ENCODE measurements at places on chromosomes 3 and 15.

GRCh38 chr3:8485141-8485870, 16.3 kb upstream of the LMCD1 start:
- no peak for DNase-seq

DNA sequence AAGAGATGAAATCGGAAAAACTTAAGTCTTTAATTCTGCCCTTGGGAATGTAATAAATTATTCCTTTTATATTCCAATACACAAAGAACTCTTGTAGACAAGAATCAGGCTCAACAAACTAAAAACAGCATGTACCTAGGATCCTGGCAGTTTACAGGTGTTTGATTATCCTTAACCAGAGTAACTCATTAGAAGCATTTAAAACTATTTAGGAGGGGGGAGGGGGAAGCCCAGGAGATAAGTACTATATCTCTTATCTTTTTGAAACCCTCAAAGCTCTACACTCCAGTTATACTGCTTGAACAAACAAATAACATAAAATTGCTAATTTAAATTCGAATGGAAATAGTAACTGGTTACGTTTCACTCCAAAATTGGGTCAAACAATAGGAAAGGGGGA, 1.9 kb downstream of the CNBP start:
- no peak for DNase-seq

DNA sequence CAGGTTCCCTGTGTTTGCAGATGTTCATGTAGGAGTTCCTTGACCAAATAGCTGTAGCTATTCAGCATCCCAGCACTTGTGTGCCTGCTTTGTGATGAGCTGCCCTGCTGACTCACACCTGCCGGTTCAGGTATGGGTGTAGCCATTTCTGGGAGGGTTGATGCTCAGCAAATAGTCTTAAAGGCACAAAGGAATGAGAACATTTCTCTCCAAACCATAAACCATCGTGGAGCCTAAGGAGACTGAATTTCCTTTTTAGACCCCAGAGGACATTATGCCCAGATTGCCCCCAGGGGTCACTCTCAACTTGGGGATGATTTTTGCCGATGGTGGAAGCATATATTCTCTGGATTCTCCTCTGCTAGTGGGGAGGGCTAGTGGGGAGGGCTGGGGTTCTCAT, 80.6 kb downstream of the ADAMTSL3 start:
- DNase-seq = no peak

DNA sequence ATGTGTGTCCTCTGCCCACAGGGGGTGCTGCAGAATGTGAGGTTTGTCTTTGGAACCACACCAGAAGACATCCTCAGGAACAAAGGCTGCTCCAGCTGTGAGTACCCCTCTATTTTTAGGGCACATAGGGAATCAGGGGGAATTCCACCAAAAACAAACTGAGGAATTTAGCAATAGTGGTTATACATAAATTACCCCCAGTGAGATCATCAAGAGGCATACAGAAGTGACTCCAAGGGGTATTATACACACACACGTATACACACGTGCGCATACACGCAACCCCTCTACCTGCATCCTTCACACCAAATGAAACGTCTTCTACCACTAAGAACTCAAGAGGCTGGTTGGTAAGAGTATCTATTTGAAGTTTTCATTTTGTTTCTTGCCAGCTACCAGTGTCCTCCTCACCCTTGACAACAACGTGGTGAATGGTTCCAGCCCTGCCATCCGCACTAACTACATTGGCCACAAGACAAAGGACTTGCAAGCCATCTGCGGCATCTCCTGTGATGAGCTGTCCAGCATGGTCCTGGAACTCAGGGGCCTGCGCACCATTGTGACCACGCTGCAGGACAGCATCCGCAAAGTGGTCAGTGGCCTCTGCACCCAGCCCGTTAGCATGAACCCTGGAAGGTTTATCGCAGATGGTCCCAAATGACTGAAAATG, 2.9 kb downstream of the THBS1 start:
- peak; percentile 23 for DNase-seq

DNA sequence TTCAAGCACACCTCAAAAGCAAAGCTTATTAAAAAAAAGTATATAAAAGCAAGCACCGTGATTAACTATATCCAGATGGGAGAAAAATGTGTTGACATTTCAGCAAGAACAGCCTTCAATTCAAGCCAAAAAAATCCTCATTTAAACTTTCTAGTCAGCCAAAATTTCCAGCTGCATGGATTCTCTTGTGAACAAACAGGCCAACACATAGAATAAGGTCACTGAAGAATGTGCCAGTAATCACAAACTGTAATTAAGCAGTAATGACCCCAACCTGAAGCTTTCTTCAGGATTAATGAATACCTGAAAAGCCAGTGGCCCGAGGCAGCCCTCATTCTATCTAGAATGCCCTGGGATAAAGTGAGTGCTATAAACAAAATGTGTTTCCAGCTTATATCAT, 130.7 kb upstream of the KCNMB2 start:
- no peak for DNase-seq

DNA sequence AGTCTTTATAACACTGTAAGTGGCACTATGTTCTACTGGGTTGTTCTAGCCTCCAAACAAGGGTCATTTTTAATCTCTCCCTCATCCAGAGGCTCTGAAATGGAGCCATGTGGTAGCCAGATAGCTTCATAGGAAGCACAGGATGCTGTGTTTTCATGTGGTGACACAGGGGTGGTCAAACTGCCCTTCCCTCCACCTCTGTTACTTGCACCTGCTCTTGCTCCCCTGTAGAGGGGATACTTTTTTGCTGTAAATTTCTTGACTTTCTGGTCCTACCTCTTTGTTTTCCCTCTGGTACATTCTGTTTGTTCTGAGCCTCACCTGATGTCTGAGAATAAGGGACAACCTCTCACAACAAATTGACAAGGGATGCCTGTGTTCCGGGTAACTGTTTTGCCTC, 76.8 kb downstream of the EPHB1 start:
- no peak for DNase-seq

- DNase-seq = no peak
Measured at GRCh38 chr15:81097116-81097889, 36.8 kb upstream of the CFAP161 start.

DNA sequence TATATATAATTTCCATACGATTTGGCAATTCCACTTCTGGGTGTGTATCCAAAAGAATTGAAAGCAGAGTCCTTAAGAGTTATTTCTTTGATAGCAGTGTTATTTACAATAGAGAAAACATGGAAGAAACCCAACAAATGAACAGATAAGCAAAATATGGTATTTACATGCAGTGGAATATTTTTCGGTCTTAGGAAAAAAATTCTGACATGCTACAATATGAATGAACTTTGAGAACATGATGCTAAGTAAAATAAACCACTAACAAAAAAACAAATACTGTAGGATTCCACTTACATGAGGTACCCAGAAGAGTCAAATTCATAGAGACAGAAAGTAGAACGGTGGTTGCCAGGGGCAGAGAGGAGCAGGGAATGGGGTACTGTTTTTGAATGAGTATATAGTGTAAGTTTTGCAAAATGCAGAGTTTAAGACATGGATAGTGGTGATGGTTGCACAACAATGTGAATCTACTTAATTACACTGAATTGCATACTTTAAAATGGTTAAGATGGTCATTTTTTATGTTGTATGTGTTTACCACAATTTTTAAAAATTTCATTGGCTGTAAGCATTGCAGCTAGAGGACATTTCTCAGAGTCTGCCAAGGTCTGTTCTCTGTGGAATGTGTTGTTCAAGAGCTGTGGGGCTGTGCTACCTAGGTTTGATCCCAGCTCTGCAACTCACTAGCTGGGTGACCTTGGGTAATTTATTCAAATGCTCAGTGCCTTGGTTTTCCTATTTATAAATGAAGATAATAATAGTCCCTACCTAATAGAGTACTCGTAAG, 122.1 kb downstream of the MEX3B start:
- no peak for DNase-seq

DNA sequence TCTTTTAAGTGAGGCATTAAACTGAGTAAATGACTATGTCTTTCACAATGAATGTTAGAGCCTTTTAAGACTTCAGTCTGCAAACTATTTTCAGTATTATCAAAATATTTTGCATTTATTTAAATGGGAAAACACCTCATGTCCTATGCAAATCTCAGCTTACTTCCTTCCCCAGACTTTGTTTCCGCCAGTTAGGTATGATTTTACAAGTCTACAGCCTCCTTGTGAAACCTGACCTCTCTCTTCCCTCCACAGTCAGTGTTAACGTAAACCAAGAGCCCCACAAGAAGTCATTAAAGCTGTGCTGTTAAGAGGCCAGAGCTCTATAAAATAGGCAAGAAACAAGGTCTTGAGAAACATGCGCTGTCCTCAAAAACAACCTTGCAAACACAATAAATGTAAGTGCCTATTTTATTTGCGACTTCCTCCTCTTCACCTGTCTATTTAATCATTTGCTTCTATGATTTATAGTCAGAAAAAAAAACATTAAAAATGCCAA, 48.3 kb downstream of the PRTG start:
- no peak for DNase-seq

DNA sequence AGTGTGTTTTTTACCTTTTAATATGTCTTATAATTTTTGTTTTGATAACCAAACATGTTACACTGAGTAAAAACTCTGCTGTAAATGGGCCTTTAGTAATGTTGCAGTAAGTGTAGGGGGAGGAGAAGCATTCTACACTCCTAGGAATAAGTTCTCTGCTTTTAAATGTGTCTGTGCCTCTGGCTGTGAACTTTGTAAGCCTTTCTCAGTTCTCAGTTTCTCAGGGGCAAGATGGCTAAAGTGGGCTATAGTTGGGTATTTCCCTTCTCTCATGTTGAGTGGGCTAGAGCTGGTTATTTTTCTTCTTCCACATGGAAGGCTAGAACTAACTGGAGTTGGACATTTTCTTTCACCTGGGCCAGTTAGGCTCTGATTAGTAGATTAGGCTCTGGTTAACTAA, 75.3 kb upstream of the NUDT16 start:
- DNase-seq = no peak

Measured in activated gamma-delta T cell treated with Interleukin-2 at 50 U/mL for 16 hours (primary cell).